ENCODE measurements at places on chromosomes 11 and 22.

GRCh38 chr11:86062719-86063118 is 6.2 kb downstream of the PICALM start:
- DNase-seq = no peak

DNA sequence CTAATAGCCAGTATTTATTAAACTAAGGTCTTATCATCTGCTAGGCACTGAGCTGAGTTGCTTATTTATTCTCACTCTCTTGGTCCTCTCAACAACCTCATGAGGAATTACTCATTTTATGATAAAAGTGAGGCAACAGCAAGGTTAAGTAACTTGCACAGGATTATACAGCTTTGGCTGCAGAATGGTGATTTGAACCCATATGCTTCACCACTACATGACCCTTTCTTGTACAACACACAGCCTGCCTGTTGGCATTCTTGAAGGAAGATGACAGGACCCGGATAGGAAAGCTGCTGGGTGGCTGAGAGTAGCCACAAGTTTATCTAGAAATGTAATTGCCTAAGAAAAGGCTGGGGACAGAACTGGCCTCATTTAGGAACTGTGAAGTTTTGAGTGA is 5.3 kb upstream of the PARVA start:
- no peak for DNase-seq

DNA sequence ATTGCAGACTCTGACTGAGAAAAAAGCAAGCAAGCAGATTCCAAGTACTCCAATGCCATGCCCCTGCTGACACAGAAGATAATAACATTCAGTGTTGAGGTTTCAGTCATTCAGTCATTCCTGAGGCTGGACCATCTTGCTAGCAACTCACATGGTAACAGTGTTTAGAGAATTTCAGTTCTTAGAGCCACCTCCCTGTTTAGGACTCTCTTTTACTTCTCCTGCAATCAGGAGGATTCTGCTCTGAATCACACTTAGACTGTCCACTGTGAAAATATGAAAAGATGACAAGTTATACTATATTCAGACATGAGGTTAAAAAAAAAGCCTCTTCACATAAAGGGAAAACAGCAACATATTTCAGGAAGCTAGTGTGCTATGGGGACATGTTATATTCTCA is 183.9 kb upstream of the CTSC start:
- DNase-seq = no peak

GRCh38 chr11:35173011-35173511 is 34.1 kb downstream of the CD44 start:
- no peak for DNase-seq

- no peak for DNase-seq
Observed at GRCh38 chr22:44263547-44263946, 49.2 kb downstream of the SHISAL1 start.

DNA sequence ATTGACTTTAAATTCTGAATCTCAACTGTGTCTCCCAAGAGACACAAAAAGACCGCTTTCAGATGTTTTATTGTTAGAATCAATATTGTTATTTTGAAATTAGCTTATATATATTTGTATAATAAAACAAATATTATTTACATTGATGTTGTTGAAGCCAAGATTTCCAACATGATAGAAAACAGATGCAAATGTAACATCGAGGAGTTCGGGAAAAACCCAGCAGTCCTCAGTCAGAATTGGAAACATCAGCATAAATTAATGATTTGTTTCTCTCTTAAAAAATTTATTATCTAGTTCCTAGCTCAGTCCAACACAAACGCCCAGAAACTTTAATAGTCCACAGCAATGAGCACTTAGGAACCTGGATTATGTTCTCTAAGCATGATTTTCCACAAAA is 1330.4 kb downstream of the TBC1D22A start:
- DNase-seq = no peak

GRCh38 chr11:109864834-109865547 is 228.2 kb upstream of the ZC3H12C start:
- DNase-seq = no peak

DNA sequence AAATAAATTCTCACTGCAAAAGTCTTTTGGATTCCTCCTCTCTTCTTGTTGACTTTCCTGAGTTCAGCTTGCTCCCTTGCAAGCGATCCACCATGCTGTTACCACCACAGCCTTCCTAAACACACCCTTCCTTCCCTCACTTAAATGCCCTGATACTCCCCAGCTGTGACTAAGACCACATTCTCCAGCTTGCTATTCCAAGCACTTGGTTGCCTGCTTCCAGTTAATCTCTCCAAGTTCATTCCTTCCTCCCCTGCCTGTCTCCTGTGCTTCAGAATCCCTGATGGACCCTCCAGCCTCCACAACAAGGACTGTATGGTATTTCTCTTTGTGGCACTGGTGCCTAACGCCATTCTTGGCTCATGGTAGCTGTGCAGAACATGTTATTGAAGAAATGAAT is 603.9 kb upstream of the CADM1 start:
- no peak for DNase-seq

GRCh38 chr11:68904248-68904847 is 657 bp downstream of the IGHMBP2 start:
- peak; percentile 4 for DNase-seq

DNA sequence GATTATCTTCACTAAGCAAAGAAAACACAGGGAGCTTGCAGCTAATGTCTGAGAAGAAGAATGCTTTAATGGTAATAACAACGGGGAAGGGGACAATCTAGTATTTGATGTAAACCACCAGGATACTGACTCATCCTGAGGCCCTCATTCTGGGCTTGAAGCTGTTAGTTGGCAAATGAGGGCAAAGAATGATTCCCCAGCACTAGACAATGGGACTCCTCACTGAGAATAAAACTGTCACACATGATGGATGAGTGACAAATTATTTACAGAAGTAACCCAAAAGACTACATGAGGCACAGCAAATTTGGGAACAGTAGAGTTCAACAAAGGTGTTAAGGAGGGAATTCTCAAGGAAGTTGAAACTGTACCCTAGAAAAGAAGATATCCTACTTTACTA is 76.3 kb downstream of the FAM168A start:
- DNase-seq = no peak

DNA sequence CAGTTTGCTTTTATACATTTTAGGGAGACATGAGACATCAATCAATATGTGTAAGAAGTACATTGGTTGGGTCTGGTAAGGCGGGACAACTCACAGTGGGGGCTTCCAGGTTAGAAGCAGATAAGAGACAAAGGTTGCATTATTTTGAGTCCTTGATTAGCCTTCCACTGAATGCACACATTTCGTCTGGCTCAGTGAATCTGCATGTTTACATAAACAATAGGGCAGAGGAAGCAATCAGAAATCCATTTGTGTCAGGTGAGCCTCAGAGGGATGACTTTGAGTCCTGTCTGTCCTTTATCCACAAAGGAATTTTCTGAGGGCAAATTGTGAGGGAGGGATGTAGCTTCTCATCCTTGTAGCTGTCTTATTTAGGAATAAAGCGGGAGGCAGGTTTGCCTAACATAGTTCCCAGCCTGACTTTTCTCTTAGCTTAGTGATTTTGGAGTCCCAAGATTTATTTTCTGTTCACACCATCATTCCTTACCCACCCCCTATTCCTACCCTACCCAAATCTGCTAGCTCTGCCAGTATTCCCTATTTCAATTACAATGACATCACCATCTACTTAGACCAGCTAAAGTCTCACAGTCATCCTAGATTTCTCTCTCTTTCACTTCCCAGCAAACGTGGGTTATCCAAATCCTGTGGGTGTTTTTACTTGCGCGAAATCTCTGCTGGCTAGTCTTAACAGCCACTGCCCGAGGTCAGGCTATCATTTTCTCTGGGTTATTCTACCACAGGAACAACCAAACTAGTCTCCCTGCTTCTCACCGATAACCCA is 2.9 kb downstream of the SC5D start:
- no peak for DNase-seq

GRCh38 chr11:68036141-68036716 is 2.6 kb upstream of the TCIRG1 start:
- DNase-seq = no peak

GRCh38 chr22:26906464-26906863 is 249.1 kb downstream of the MIAT start:
- no peak for DNase-seq

GRCh38 chr11:128965485-128965884 is 22.8 kb upstream of the TP53AIP1 start:
- DNase-seq = no peak

GRCh38 chr11:122758974-122759373 is 79.3 kb upstream of the CRTAM start:
- DNase-seq = no peak

DNA sequence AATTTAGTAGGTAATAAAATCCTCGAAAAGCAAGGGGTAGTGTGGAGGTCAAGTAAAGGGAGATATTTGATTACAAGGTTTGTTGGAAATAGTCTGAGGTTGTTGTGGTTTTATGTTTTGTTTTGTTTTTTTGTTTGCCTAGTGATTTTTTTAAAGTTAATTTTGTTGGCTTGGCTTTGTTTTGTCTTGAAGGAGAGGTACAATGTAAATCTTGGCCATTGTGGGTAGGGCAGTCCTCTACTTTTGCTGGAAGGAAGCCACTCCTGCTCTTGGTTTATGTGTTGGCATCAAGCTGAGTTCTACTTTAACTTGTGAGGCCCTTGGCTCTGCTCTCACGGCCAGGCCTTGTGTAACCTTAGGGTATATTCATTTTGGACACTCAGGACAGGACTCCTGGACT is 3.2 kb downstream of the AMOTL1 start:
- no peak for DNase-seq

DNA sequence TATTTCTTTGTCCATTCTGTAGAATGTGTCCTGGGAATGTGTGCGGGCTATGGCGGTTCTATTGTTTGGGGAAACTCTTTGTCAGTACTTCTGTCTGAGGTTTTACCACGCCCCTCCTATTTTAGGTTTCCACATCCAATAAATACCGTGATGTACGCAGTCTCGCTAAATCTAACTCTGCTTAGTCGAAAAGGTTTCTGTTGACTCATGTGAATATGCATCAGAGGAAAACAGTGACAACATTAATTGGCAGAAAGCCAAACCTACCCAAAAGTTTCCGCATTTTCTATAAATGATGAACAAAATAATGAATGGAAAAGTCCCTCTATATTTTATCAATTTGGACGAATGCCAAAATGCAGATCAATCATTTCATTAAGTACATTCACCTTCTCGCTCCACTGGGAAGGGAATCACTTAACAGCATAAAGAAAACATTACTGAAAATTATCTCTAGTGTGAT is 143.4 kb downstream of the MAML2 start:
- DNase-seq = no peak

- DNase-seq = no peak
Observed at GRCh38 chr11:71209656-71210055, 42.7 kb downstream of the SHANK2 start.

DNA sequence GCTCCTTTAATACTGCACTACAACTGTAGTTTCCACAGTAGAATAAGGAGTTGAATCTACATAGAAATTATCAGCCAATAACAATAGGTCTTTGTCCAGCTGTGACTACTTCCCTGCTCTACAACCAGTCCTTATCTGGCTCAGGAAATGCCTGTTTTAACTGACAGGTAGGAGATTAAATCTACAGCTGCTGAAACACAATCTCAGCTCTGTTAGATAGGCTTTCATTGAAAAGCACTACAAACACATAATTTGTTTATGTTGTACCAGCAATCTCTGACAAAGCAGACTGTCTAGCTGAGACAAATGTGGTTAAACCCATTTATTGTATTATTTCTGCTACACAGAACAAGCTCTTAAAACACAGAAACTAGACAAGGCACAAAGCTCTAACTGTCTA is 230.0 kb downstream of the SOX6 start:
- DNase-seq = no peak

DNA sequence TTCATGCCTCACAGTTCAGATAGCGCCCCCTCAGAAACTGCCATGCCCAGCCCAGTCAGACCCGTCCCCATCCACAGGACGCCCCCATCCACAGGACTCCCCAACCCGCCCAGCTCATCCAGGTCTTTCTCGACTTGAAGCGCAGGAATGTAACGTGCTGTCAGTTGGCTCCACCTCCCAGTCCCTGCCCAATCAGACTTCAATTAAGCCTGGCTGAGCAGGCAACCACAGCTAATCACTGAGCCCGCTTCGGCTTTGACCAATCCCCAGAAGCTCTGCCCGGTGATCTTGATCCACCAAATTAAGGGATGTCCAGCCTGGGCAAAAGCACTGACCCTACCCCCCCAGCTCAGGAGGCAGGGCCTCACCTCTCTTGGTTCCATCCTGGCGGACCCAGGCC is 10.5 kb upstream of the MFNG start:
- DNase-seq = no peak

- DNase-seq = peak; percentile 51
Observed at GRCh38 chr11:132032555-132032954, 662.1 kb downstream of the NTM start.

- no peak for DNase-seq
Observed at GRCh38 chr22:44599084-44599483, 101.1 kb upstream of the RTL6 start.

GRCh38 chr22:23984430-23984829 is 4.5 kb downstream of the GSTT2 start:
- no peak for DNase-seq

DNA sequence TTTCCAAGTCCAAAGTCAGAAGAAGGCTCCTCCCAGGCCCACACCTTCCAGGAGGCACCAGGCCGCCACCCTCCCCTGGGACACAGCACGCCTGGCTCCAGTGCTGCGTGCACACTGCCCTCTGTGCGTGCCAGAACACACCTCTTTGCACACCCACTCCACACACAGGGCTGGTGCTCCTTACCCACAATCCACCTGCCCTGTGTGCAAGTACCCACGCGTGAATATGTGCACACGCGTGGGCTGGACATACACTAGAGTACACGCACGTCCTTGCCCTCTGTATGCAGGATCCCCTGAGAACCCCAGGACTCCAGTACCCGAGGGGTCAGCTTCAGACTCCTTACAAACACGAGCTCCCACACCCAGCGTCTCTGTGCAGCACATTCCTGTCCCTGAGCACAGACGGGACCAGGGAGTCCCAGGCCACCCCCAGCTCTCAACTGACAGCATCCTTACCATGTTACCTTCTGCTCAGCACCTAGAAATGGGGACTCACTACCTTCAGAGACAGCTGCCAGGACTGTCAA is 2.8 kb downstream of the DUSP8 start:
- DNase-seq = no peak

DNA sequence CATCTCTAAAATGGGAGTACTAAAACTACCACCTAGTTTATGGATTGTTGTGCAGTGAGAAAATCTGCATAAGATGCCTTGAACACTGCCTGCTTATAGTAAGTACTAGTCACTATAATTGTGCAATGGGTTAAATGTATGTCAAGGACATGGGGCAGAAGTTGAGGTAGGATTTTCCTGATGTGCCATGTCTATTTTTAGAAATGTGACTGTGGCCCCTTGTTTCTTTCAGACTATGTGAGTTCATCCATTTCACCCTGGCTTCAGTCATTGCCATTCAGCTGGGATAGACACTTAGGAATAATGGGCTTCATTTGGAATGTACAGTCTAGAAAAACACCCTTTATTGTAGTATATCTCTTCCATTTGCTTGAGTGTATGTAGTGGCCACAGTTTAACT is 51.4 kb downstream of the BDNF start:
- no peak for DNase-seq

GRCh38 chr11:7490535-7490934 is 5.2 kb downstream of the OLFML1 start:
- no peak for DNase-seq

- DNase-seq = no peak
Observed at GRCh38 chr11:69826773-69827172, 7.6 kb upstream of the FGF3 start.
